ENCODE measurements at places on chromosomes 2 and 18. TPM values are rescaled to one million over a fixed set of nuclear protein-coding genes. Genes with fewer than 3 reads are reported as not detected.
A peak's percentile ranks its signal among the peaks of the same experiment; 100 is the strongest.

Gene REG3A
- total RNA-seq: not detected

Gene FAM161A
- total RNA-seq: 6.9 TPM

Gene RAD51AP2
- 0.44 TPM for total RNA-seq

Gene TFPI
- total RNA-seq: 735 TPM

Gene C2orf66
- total RNA-seq: 1.4 TPM

Gene PRKCE
- 24.2 TPM for total RNA-seq

GRCh38 chr2:36125702-36126101 is 229.9 kb upstream of the CRIM1 start:
- no peak overlapping the region for H3K27ac ChIP-seq
- H3K27me3 ChIP-seq: no peaks in the 10 kb centered on the region
- H3K4me3 ChIP-seq: no peak overlapping the region
- no peak for DNase-seq
- no peaks in the 10 kb centered on the region for H3K4me1 ChIP-seq

GRCh38 chr18:11177382-11177781 is 28.0 kb upstream of the PIEZO2 start:
- DNase-seq: no peak
- H3K36me3 ChIP-seq: no peaks in the 10 kb centered on the region
- peaks cover 3% of the 10 kb centered on the region for H3K27me3 ChIP-seq
- no peaks in the 10 kb centered on the region for H3K4me1 ChIP-seq

- DNase-seq: no peak
- no peak overlapping the region for H3K4me3 ChIP-seq
- H3K36me3 ChIP-seq: no peaks in the 10 kb centered on the region
- H3K27me3 ChIP-seq: no peaks in the 10 kb centered on the region
- H3K4me1 ChIP-seq: no peaks in the 10 kb centered on the region
Observed at GRCh38 chr2:138329591-138329990, 172.0 kb upstream of the SPOPL start.

- peaks cover 34% of the 10 kb centered on the region for H3K4me1 ChIP-seq
- H3K36me3 ChIP-seq: peaks cover 8% of the 10 kb centered on the region
- H3K4me3 ChIP-seq: no peak overlapping the region
- no peak for DNase-seq
Observed at GRCh38 chr18:55477860-55478581, 110.0 kb downstream of the TCF4 start.

- H3K27me3 ChIP-seq: no peaks in the 10 kb centered on the region
- peaks cover 2% of the 10 kb centered on the region for H3K36me3 ChIP-seq
- H3K4me3 ChIP-seq: no peak overlapping the region
Observed at GRCh38 chr2:109239720-109240119, 110.7 kb downstream of the SH3RF3 start.

DNA sequence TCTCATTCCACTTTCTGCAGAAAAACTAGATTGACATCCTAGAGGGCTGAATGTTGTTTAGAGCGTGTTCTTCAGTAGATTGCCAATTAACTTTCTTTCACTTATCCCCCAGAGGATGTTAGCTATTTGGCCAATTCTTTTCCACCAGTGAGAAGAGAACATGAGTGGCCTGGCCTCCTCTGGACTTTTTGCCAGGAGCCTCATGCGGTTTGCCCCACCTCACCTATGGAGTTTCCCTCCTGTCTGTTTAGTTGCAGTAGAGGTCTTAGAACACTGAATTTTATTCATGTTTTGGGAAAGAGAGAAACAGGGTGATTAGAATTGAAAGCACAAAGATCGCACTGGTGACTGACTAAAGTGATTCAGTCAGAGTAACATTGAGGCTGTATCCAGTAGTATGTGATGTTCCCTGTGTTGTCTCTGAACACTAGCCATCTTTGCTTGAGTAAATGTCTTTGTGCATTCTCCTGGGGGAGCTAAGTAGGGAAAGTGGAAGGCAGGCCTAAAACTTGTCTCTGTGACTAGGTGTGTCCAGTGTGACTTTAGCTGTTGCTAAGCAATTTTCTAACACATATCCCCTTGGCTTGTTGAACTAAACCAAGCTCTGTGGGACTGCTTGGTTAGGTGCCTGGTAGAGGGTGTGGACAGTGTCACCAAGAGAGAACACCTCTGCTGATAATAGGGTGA is 34.0 kb downstream of the UGP2 start:
- H3K27me3 ChIP-seq: no peaks in the 10 kb centered on the region
- DNase-seq: no peak
- no peak overlapping the region for H3K4me3 ChIP-seq
- peaks cover 20% of the 10 kb centered on the region for H3K36me3 ChIP-seq
- H3K4me1 ChIP-seq: peaks cover 8% of the 10 kb centered on the region

DNA sequence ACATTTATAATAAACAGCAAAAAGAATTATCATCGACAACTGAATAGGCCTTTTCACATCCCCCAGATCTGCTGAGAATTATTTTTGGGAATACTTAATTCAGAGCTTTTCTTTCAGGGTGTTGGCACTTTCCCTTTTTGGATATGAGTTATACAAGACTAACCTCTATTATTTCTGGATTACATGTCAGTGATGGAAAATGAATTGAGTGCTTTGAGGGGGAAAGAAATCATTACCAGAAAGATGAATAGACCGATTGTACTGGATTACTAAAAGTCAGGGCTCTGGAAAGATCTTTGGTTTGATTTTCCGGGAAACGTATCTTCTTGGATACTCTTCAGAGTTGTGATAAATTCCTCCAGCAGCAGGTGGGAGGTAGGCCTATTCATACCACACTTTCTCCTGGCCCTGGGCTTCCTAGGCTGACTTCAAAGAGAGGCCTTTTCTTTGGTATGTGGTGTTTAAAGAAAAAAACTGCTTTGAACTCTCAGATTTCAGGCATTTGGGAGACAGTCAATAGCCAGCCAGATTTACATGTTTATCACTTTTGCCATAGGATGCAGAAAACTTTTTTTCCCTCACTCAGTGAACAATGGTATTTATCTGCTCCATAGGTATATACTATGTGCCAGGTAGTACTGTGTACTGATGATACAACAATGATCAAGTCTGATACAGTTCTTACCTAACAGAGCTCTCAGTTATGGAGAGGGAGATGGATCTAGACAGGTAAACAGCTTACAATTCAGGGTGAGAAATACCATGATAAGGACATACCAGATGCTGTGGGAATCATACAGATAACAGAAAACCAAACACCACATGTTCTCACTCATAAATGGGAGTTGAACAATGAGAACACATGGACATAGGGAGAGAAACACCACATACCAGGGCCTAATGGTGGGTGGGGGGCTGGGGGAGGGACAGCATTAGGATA is 63.3 kb upstream of the ACTR3 start:
- H3K27ac ChIP-seq: no peak overlapping the region
- H3K27me3 ChIP-seq: no peaks in the 10 kb centered on the region
- peaks cover 6% of the 10 kb centered on the region for H3K4me1 ChIP-seq
- H3K36me3 ChIP-seq: no peaks in the 10 kb centered on the region
- no peak for DNase-seq

DNA sequence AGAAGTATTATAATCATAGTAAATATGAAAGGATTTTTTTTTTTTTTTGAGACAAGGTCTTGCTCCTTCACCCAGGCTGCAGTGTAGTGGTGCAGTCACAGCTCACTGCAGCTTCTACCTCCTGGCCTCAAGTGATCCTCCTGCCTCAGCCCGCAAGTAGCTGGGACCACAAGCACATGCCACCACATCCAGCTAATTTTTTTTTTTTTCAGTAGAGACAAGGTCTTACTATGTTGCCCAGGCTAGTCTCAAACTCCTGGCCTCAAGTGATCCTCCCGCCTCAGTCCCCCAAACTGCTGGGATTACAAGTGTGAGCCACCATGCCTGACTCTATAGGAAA is 301.6 kb upstream of the STON1 start:
- no peak overlapping the region for H3K27ac ChIP-seq
- no peaks in the 10 kb centered on the region for H3K4me1 ChIP-seq
- H3K27me3 ChIP-seq: no peaks in the 10 kb centered on the region
- no peak overlapping the region for H3K4me3 ChIP-seq
- no peak for DNase-seq

DNA sequence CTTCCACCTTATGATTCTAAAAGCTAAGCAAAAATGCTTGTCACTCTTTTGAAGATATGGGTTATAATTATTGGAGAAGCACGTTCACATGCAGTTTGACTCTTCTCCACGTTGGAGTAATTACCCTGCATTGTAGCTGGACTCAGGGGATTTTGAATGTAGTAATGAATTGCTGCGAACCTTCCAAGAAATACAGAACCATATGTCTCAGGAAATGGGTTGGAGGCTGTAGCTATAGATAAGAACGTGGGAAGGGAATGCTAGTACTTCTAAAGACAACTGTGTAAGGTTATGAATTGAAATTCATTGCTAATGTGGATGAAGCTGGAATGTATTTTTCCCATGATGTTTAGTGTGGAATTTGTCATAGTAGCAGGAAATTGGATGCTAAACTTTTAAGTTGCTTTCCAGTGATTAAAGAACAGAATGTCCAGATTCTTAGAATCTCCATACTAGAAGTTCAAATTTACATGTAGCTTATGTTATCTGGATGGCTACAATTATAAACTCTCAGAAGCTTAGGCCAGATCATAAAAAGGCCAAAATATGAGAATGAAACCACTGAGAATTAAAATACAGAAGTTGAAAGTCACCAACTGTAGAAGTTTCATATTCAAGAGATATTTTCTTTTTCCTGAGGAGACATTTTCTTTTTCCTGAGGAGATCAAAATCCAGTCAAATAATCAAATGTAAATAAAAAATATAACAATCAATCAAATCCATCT is 27.3 kb upstream of the SPOPL start:
- no peaks in the 10 kb centered on the region for H3K27me3 ChIP-seq
- no peak overlapping the region for H3K4me3 ChIP-seq
- peaks cover 37% of the 10 kb centered on the region for H3K4me1 ChIP-seq
- H3K36me3 ChIP-seq: no peaks in the 10 kb centered on the region

- no peak for DNase-seq
- H3K36me3 ChIP-seq: no peaks in the 10 kb centered on the region
- no peak overlapping the region for H3K4me3 ChIP-seq
- no peaks in the 10 kb centered on the region for H3K4me1 ChIP-seq
Observed at GRCh38 chr2:140627136-140627535, 1503.7 kb downstream of the LRP1B start.

DNA sequence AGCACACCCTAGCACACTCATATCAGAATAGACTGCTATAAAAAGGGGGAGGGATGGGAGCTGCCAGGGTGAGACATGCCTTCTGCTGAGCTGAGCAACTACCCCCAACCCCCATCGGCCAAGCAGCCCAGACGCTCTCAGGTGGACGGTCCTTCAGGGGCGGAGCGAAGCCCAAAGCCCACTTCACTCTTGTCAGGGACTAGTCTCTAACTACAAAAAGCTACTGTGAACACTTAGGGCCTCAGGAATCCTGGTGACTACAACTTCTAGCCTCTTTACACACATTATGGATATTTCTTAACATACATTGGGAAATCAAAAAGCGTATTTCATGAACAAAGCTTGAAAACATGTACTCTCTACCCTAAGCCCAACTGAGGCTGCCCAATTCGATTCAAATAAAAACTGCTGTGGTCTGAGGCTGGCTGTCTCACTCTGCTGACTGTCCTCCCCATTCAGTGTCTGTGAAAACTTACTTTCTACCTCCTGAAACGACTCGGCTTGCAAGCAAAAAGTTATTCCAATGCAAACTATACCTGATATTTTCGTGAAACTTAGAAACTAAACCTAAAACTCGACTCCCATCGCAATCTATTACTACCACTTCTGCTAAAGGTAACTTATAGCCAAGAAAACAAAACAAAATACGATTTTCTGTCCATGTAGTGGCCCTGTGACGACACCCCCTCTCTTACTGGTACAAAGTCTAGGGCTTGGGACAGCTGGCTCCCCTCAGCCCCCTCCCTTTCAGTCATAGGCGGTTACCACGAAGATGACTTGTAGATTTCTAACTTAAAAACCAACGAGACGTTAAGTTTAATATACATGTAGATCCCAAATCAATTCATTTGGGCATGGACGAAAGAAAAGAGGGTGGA is 1.2 kb downstream of the SERTAD2 start:
- no peaks in the 10 kb centered on the region for H3K36me3 ChIP-seq
- no peak for DNase-seq
- H3K4me1 ChIP-seq: peaks cover 14% of the 10 kb centered on the region
- peak overlapping the region; percentile 98 for H3K4me3 ChIP-seq
- H3K27ac ChIP-seq: peak overlapping the region; percentile 93

DNA sequence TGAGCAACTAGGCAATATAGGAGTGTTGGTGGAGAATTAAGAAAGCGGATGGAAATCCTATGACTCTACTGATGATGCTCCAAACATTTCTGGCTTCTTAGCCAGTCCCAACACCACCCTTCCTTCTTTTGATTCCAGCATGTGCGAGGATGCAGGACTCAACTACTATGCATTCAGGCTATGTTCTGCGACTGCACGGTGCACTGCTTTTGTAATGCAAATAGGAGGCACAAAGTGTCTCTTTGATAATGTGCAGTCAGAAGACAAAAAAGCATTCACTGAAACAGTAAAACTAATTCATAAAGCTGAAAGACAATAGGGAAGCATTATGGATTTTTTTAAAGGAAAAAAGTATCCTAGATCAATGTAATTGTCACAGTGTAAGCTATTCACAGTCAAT is 106.7 kb downstream of the MEIS1 start:
- peaks cover 8% of the 10 kb centered on the region for H3K4me1 ChIP-seq
- H3K36me3 ChIP-seq: no peaks in the 10 kb centered on the region
- no peak overlapping the region for H3K27ac ChIP-seq

- no peak for DNase-seq
- no peaks in the 10 kb centered on the region for H3K4me1 ChIP-seq
Observed at GRCh38 chr2:98559581-98559980, 48.7 kb downstream of the COA5 start.

GRCh38 chr2:127239395-127239794 is 19.3 kb upstream of the CYP27C1 start:
- H3K4me3 ChIP-seq: no peak overlapping the region
- H3K27me3 ChIP-seq: no peaks in the 10 kb centered on the region
- DNase-seq: no peak
- H3K36me3 ChIP-seq: peaks cover 13% of the 10 kb centered on the region
- H3K4me1 ChIP-seq: no peaks in the 10 kb centered on the region

DNA sequence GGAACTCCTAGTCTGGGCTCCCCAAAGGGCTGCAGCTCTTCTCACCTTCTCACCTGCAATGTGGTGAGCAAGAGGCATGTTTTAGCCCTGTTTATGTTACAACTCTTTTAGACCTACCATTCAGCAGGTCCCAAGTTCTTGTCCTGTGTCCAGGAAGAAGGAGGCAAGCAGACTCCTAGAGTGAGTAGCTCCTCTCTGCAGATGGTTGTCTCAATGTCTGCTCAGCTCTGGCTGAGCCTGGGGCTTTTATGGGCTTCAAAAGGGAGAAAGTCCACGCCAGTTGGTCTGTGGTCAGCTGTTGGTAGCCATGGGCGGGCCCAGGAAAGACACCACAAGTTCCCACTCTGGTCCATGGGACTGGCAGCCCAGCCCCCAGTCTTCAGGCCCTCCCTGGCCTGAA is 148.1 kb upstream of the HS6ST1 start:
- DNase-seq: no peak
- H3K4me3 ChIP-seq: no peak overlapping the region
- H3K4me1 ChIP-seq: peaks cover 3% of the 10 kb centered on the region

- H3K4me1 ChIP-seq: no peaks in the 10 kb centered on the region
- DNase-seq: no peak
- H3K4me3 ChIP-seq: no peak overlapping the region
- H3K36me3 ChIP-seq: no peaks in the 10 kb centered on the region
Observed at GRCh38 chr2:48567671-48568070, 37.7 kb downstream of the STON1 start.

All from endothelial cell (in vitro differentiated cells).